Activated CD8-positive, alpha-beta memory T cell treated with anti-CD3 and anti-CD28 coated beads, Interleukin-2, amount 50 U/mL, for 48 hours (primary cell): ENCODE measurements at places on chromosomes 1 and 21.

DNA sequence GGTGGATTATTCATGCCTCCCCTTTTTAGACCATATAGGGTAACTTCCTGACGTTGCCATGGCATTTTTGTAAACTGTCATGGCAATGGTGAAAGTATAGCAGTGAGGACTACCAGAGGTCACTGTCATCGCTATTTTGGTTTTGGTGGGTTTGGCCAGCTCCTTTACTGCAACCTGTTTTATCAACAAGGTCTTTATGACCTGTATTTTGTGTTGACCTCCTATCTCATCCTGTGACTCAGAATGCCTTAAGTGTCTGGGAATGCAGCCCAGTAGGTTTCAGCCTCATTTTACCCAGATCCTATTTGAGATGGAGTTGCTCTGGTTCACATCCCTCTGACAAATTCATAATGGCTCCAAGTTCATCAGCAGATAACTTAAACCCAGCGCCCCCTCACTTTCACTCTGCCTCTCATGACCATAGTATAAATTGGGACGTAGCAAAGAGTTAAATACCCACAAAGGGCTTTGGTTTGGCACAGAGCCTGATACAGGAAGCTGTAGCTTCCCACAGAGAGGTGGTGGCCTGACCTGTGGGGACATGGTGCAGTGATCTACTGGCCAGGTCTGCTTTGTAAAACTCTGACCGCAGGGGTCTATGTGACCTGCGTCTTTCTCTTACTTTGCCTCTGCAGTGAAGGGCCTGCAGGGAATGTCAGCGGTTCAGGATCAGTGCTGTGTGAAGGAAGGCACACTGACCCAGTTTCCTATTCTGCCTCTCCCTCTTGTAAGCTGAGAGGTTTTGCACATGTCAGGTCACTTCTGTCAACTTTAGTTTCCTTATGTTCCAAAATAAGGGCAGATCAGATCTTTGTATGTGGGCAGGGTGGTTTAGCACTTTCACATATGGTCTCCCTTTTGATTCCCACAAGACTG lies 78.1 kb upstream of the ZNF644 start:
- no peak for DNase-seq

GRCh38 chr1:5598824-5599395 lies 393.3 kb downstream of the NPHP4 start:
- DNase-seq = peak; percentile 23

DNA sequence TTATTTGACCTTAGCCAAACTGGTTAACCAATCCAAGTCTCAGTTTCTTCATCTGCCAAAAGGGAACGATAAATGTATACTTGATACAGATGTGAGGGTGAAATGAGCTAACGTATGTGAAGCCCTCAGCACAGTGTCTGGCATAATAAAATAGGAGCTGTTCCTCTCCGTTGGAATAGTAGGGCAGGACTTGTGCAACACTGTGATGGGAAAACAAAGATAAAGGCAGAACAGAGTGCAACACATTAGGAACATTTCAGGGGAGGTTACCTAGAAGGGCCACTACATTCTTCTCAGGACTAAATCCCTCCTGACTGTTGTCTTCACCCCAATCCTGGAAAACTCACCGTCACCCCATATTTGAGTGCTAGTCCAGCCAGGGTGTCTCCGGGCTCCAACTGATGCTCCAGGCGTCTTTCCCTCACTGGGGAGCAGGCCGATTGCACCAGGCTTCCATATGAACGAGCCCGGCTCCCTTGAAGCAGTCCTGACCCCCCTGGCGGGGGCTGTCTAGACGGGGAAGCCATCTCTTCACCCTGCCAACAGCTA lies 896 bp downstream of the LYSMD1 start:
- no peak for DNase-seq

GRCh38 chr1:198340139-198340538 lies 183.3 kb downstream of the NEK7 start:
- DNase-seq = no peak

- peak; percentile 91 for DNase-seq
These were observed 36.0 kb upstream of the IL19 start for GRCh38 chr1:206734499-206735142.

- no peak for DNase-seq
These were observed 2.0 kb upstream of the TAGLN2 start for GRCh38 chr1:159927211-159927848.
